ENCODE measurements at places on chromosomes 12 and 14. TPM values are rescaled to one million over a fixed set of nuclear protein-coding genes. Genes with fewer than 3 reads are reported as not detected.

DNA sequence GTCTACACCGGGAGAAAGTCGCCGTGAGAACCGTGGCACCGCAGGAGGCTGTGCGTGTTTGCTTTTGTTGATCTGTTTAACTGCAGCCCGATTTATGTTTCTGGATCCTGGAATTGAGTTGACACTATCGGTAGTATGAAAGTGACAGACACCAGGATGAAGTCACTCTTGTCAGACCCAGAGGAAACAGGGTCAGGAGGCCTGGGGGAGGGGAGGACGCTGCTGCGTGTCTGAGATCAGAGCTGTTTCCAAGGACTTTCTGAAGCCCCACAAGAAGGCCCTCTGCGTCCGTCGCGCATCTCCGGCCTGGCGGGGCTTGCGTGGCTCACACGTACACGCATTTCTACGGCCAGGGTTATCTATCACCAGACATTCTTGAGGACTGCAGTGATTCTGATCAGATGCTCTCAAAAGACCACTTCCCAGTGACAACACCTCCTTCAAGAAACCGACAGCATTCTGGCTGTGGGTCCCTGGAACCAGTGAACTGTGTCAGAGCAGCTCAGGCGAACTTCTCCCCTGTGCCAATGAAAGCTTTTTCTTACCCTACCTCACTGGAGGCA, 263.4 kb downstream of the ADGRD1 start:
- DNase-seq: no peak

Gene FIGNL2
- 0.39 TPM for total RNA-seq

GRCh38 chr14:61930101-61930857, 168.1 kb downstream of the SNAPC1 start:
- DNase-seq: no peak

DNA sequence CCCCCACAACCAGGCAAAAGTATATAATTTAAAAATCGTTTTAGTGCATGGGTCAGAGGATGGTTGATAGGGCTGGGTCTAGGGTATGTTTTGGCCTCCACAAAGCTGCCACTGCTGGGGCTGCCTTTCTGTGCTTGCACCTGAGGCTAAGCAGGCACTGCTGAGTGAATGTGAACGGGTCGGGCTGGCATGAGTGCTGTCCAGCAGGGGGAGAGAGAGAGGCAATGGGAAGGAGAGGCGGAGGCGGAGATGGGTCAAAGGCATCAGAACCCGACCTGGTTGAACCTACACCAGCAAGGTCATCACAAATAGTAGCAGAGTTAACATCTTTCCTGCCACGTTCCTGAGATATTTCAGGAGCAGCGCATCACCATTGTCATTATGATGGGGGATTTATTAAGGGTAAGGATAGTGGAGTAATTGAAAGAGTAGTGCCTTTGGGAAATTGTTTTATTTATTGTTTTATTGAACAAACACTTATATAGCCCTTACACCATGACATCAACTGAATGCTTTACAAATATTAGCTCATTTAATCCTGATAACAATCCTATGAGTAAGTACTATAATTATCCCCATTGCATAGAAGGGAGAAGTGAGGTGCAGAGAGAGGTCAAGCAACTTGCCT, 5.8 kb upstream of the NRXN3 start:
- no peak for DNase-seq
